ENCODE measurements at places on chromosomes 5 and 9. TPM values are rescaled to one million over a fixed set of nuclear protein-coding genes. Genes with fewer than 3 reads are reported as not detected.

TLR4 gene
- polyA plus RNA-seq = 7.7 TPM

FGD3 gene
- 1.4 TPM for polyA plus RNA-seq

DNA sequence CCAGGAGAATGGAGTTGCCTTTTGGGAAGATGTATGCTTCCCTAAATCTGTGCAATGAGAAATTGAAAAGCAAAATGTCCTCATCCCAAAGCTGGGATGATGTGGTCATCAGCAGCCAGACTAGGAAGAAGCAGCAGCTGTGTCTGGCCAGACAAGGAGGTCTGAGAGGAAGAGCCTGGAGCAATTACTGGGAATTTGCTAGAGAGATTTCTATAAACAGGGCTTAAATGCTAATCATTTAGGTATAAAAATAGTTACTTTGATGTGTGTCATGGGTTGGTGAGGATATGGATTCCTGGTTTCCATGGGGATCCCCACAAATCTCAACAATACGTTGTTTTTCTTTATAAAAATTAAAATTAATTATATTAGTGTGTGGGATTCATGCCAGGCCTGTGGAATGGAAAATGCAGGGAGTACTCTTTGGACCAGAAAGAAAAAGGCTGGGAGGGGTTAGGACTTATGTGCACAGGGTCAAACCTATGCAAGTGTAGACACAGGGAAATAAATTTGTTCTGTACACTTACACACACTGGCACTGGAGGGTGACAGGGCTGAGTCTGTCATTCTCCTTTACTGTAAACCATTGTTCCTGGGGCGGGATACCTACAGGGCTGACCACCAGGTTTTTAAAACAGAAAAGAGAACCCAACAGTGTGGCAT, 58.7 kb upstream of the TRPC7 start:
- no peak for DNase-seq

- DNase-seq = no peak
Measured at GRCh38 chr9:129287619-129288305, 109.7 kb upstream of the IER5L start.

SPATA31A3 gene
- polyA plus RNA-seq = not detected

- DNase-seq = no peak
Measured at GRCh38 chr5:122704247-122705036, 70.4 kb upstream of the SNX2 start.

DYNC2I2 gene
- 84.6 TPM for polyA plus RNA-seq

DNA sequence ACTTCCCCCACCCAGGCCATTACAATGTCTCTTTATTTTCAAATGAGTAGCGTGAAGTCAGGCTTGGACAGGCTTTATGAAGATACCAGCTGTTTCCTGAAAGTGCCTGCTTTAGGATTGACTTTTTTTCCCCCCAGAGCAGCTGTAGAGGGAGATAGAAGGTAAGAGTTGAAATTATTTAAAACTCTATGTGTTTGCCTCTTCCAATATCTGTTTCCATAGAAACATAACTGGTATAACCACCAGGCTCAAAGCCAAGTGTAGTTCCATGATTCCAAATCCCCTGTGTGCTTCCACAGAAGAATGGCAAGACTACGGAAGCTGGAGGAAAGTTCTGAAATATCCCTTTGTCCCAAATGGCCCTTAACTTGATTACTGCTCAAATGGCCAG, 87.4 kb upstream of the TBC1D2 start:
- DNase-seq = no peak

DNA sequence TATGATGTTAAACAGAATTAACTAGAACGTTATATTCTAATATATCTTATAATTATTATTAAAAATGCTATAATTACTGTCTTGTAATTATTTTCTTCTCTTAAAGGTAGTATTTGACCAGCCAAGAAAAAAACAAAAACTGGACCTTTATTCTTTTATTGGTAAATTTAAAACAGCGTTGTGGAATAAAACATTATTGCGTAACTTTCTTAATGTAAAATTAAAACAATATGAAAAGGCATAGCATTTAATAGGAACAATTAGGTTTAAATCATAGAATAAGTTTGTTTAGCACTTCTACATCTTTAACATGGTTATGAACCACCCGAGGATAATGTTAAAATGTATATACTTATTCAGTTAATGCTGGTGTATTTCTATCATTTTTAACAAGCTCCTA, 574.5 kb upstream of the CDH18 start:
- no peak for DNase-seq

DNA sequence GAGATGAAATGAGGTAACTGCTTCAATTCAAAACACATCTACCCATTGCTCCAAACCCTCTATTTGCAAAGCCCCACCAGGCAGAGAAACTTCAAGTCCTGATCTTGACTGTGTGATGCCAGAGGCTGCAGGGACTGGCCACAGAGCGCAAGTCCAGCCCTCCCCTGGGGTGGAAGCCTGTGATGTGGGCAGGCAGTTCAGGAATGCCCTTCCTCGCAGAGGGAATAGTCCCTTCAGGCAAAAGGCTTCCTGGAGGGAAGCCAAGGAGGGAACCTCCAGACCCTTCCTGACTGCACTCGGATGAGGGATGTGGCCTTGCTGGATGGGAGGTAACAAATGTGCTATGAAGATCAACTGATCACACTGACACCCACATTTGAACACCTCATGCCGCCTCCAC, 131.2 kb downstream of the SLIT3 start:
- DNase-seq = no peak

GRCh38 chr9:114302727-114303126, 20.2 kb upstream of the ORM1 start:
- no peak for DNase-seq

DNA sequence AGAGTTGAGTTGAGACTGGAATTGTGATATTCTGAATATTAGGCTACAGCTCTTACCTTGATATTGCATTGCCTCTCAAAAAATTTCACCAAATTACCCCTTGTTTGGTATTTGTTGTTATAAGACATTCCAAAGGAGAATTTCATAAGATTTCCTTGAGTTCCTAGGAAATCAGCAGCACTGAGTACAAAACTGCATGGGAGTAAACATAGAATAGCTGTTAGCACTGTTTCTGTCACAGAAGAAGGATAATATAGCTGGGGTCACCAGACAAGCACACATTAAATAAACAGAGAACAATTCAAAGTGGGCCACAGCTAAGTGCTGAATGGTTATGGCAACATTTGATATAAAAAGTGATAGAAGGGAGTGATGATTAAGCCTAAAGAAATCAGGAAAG, 724.3 kb downstream of the PRELID2 start:
- no peak for DNase-seq

DNA sequence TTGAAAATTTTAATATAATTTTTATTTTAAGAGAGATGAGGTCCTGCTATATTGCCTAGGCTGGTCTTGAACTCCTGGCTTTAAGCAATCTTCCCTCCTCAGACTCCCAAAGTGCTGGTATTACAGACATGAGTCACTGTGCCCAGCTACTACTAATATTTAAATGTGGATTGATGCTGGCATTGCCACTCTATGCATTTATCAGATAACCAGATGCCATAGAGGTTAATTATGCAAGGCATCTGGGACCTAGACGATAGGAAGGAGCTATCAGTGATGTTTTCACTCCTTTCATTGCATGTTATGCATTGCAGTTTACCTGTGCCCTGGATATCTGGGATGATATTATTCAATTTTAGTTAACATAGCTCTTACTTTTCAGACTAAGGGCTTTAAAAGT, 127.0 kb downstream of the RPS23 start:
- no peak for DNase-seq

DCANP1 gene
- 0.11 TPM for polyA plus RNA-seq

GRCh38 chr5:122612901-122613300, 162.0 kb upstream of the SNX2 start:
- no peak for DNase-seq

DNA sequence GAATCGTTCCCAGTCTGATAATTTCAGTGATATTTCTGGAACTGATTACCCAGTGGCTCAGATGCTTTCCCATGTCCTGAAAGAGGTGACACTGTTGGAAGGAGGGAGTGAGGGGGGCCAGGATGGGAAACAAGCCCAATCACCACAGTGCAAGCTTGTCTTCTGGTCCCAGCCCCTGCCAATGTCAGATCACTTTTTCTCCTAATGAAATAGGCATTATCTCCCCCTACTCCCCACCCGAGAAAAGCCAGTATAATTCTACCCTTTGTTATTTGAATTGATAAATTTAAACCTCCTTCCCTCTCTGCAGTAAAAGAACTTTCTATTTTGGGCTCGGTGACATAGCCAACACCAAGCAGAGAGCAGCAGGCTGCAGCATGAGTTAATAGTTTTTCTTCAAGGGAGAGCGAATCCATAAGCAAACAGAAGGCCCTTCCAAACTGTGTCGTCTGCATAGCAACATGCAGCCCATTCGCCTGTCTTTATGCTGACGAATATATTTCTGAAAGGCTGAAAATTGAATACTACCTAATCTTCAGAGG, 14.6 kb upstream of the PPP2CA start:
- DNase-seq = no peak

- no peak for DNase-seq
Measured at GRCh38 chr5:108003178-108003577, 332.4 kb upstream of the EFNA5 start.

ADAMTSL2 gene
- 3.1 TPM for polyA plus RNA-seq

ZBED3 gene
- polyA plus RNA-seq = 33.5 TPM

DNA sequence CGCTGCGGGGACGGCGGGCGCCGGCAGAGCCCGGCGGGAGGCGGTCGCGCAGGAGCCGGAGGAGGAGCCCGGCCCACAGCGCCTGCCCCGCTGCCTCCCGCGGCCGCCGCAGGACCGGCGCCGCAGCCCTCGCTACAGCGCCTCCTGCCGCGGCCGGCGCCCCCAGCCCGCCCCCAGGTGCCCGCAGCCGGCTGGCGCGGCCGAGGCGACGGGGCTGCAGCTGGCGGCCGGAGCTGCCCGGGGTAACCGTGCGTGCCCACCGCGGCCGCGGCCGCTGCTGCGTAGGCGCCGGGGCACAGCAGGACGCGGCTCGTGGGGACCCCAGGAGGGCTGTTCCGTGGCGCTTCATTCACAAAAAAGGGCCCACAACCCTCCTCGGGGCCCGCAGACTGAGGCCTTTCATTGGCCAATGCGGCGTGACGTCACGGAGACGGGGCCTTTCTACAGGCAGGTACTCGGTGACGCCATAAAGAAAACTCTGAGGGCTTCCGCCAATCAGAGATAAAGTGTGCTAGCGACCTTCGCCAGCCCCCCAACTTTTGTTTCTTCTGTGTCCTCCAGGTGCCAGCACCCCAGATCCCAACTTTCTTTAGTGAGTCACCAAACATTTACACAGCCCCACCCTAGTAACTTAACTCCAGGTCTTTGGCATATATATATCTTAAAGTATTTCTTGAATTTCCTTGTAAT, at the start of gene CDC14B:
Gene CDC14B, minus strand, starts transcription at position 353 of the 690 bp plus-strand sequence. CDS start 465 bp downstream, outside the sequence.
- peak; percentile 92 for DNase-seq

- DNase-seq = no peak
Measured at GRCh38 chr5:13932561-13932960, 11.9 kb downstream of the DNAH5 start.

RLN2 gene
- polyA plus RNA-seq = 2.8 TPM

- DNase-seq = no peak
Measured at GRCh38 chr9:86665416-86665815, 281.9 kb downstream of the GAS1 start.

GFRA3 gene
- polyA plus RNA-seq = 6.5 TPM

DNA sequence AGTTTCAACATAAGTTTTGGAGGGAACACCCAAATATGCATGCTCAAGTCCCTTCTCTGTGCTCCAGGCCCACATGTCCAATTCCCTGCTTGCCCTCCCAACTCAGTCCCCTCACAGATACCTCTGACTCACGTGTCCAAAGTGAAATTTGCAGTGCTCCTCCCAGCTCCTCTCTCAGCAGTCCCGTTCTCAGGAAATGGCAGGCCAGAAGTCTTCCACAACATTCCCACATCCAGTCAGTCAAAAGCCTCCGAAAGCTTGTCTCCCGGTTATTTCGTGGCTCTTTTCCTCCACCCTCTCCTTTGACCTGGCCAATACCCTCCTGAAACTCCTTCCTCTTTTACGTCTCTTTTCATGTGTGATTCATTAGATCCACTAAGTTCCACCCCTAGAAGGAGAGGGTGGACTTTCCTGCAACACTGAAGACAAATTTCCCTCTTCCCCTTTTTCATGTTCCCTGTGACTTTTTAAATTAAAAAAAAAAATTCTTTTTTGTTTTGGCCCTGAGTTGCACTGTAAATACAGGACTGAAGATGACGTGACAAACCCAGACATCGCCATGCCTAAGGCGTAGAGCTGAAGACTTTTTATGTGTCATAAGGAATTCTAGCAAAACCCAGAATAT, 12.8 kb upstream of the MGAT1 start:
- DNase-seq = no peak

- DNase-seq = no peak
Measured at GRCh38 chr5:25448190-25448621, 803.4 kb upstream of the CDH10 start.

Measured in left renal pelvis (tissue), 4 donors.